ENCODE measurements at places on chromosomes 11 and 22.
A peak's percentile ranks its signal among the peaks of the same experiment; 100 is the strongest.

DNA sequence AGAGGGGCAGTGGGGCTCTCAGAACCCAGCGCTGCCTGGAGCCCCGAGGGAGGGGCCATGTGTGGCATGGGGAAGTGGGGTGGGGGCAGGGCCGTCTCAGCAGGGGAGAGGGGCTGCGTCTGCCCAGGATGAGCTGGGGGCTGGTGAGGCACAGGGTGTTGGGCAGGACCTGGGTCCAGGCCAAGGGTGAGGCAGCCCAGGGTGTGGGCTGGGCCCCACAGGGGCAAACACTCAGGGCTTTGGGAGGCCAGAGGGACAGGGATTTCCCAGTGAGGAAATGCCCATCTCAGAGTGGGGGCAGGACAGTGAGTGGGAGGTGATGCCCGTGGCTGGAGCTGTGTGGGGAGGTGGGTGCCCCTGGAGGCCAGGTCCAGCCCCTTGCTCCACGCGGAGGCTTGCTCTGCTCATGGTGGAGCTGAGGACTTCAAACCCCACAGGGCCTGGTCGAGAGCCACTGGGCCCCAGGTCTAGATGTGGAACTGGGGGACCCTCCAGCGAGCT is 5.4 kb downstream of the PLXNB2 start:
- DNase-seq, result no peak

- no peak for DNase-seq
These were observed 174.8 kb downstream of the NELL1 start for GRCh38 chr11:20844216-20844615.

DNA sequence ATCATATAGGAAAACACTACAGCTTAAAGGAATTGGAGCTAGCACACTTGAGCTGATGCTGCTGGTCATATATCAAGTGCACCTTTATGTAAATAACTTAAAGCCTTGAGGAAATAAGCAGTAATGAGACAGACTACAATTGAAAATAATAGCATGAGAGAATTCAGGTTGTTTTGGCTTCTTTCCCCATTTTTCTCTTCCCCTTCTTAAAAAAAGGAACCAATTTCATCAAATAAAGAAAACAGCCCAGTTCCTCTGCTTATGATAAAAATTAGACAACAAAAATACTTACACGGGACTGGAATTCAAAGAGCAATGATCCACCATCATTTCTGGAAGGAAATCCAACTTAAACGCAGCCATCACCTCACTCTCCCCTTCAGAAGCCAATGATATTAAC is 50.2 kb upstream of the RAPSN start:
- no peak for DNase-seq

- DNase-seq, result no peak
These were observed 520.0 kb upstream of the LUZP2 start for GRCh38 chr11:23976841-23977271.

GRCh38 chr22:46843821-46844255 is 81.4 kb downstream of the TBC1D22A start:
- DNase-seq, result no peak

DNA sequence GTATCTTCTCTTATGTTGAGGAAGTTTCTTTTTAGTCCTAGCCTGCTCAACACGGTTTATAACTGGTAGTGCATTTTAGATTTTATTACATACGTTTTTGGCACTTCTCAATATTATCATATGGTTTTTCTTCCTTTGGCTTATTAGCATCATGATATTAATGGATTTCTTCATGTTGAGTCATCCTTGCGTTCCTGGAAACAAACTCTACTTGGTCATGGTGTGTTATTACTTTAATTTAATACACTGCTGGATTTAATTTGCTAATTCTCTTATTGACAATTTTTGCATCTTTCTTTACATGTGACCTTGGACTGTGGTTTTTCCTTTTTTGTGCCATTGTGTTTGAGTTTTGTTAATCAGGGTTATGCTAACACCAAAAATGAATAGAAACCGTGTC is 20.5 kb downstream of the IGF2 start:
- DNase-seq, result no peak

- no peak for DNase-seq
These were observed 161.4 kb downstream of the METTL15 start for GRCh38 chr11:28269586-28269985.

- peak; percentile 23 for DNase-seq
These were observed 1.1 kb upstream of the TTLL1 start for GRCh38 chr22:43090130-43090789.
